ENCODE measurements at places on chromosomes 3 and 15.

- peak; percentile 15 for DNase-seq
These were observed 27.8 kb downstream of the CHP1 start for GRCh38 chr15:41258750-41259471.

GRCh38 chr3:170689893-170690660, 104.2 kb upstream of the SLC7A14 start:
- DNase-seq = peak; percentile 72

DNA sequence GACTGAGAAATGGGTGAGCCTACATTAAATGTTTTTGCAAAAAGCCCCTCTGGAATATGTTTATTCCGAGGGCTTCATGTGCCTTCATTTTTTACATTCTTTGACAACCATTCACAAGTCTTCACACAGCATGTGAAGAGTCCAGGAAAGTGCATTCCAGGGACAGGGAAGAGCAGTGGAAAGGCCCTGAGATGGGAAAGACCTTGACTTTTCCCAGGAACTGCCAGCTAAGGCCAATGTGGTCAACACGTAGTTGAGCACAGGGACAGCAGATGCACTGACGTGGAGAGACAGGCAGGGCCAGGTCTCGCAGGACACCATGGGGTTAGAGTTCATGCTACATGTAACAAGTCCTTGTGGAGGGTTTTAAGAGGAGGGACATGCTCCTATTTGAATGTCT, 21.7 kb downstream of the SSR3 start:
- DNase-seq = no peak

DNA sequence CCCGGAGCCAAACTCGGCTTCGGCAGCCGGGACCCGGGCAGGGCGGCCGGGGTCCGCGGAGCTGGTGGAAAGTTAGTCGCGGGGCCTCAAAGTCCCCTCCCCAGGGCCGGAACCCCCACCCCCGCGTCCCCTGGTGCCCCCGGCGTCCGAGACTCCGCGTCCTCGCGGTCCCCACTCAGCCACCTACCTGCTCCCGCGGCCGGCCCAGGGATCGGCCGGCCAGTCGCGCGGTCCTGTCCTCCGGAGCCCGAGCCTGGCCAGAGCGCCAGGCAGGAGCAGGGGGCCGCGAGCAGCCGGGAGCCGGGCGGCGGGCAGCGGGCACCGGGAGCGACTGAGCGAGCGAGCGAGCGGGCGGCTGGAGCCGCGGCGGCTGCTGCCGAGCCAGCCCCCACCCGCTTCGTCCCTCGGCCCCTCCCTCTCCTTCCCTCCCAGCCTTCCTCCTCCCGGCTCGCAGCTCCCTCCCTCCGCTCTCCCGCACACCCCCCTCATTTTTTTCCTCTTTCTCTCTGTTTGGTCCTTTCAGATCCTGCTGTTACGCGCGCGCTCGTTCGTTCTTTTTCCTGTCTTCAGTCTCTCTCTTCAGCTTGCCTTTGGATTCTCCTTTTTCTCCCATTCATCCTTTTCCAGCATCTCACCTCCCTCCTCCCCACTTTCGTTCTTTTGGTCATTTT, at the start of gene MEGF11:
Gene MEGF11, minus strand, starts transcription at position 333 of the 671 bp plus-strand sequence. CDS start 125,347 bp downstream, outside the sequence.
- no peak for DNase-seq

DNA sequence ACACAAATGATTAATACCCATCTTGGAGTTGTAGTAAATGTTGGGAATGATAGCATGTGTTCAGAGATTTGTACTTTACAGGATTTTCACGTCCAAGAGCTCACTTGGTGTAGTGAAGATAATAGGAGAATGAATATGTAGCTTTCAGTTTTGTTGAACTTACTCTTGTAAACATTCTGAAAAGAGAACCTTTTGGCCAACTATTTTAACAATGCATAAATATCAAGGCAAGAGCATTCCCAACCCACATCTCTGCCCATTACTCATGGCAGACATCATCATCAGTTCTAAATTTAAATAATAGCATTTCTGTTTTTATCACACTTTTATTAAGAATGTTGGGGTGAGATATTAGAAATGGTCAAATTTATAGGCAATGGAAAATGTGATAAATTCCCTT, 465.2 kb upstream of the TPRG1 start:
- DNase-seq = no peak

- DNase-seq = no peak
These were observed 128.2 kb upstream of the MEF2A start for GRCh38 chr15:99437315-99438223.

DNA sequence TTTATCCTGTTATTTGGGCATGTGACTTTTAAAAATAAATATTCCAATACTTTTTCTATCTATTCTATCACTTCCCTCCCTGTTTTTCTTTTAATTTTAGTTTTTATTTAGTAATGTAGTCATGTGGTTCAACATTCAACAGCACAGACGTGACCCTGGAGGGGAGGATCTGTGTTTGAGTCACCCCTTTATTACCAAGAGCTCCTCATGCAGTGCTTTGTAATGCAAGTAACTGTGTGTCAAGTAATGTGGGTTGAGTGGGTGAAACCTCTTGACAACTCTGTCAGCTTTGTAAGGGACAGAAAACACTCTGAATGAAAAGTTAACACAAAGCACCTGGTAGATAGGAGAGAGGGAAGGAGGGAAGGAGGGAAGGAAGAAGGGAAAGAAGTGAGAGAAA, 89.7 kb upstream of the FGF12 start:
- no peak for DNase-seq

Data from hematopoietic multipotent progenitor cell treated with erythropoietin and hydrocortisone succinate and interleukin-3 and kit ligand, for 8 days (in vitro differentiated cells).